ENCODE measurements at places on chromosomes 3 and 15. TPM values are rescaled to one million over a fixed set of nuclear protein-coding genes. Genes with fewer than 3 reads are reported as not detected.
A peak's percentile ranks its signal among the peaks of the same experiment; 100 is the strongest.

GRCh38 chr15:74961616-74962015, 5.0 kb upstream of the RPP25 start:
- H3K4me3 ChIP-seq, result no peak overlapping the region
- no peaks in the 10 kb centered on the region for H3K36me3 ChIP-seq
- H3K27me3 ChIP-seq, result peaks cover 15% of the 10 kb centered on the region
- H3K27ac ChIP-seq, result no peak overlapping the region

Gene IGSF11
- not detected for polyA plus RNA-seq

Gene CAMK2N2
- polyA plus RNA-seq, result not detected

GRCh38 chr3:138199851-138200250, 12.8 kb downstream of the ARMC8 start:
- H3K36me3 ChIP-seq, result peaks cover 4% of the 10 kb centered on the region
- H3K4me1 ChIP-seq, result no peaks in the 10 kb centered on the region

Gene CHRD
- not detected for polyA plus RNA-seq

Gene KCNMB2
- polyA plus RNA-seq, result not detected

Gene ZNF860
- polyA plus RNA-seq, result not detected

Gene GOLGA6A
- polyA plus RNA-seq, result not detected

DNA sequence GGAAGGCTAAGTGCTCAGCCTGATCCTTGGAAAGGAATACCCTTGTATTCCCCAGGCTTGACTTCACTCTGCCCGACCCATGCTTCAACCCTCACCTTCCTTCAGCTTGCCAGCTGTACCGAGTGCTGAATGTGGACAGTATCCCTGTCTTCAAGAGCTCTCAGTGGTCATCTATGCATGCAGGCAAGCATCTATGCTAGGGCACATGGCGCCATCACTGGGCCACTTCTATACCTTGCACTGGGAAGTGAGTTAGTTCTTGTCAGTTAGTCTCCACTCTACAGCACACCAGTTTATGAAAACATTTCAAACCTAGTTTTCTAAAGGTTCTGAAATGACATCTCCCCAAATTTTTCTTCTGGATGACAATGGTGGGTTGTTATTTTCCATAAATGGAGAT, 82.0 kb upstream of the MYRIP start:
- no peak for DNase-seq
- H3K27me3 ChIP-seq, result no peaks in the 10 kb centered on the region

- no peaks in the 10 kb centered on the region for H3K36me3 ChIP-seq
- no peaks in the 10 kb centered on the region for H3K27me3 ChIP-seq
- no peaks in the 10 kb centered on the region for H3K4me1 ChIP-seq
- no peak for DNase-seq
Measured at GRCh38 chr3:2921903-2922302, 188.3 kb downstream of the IL5RA start.

DNA sequence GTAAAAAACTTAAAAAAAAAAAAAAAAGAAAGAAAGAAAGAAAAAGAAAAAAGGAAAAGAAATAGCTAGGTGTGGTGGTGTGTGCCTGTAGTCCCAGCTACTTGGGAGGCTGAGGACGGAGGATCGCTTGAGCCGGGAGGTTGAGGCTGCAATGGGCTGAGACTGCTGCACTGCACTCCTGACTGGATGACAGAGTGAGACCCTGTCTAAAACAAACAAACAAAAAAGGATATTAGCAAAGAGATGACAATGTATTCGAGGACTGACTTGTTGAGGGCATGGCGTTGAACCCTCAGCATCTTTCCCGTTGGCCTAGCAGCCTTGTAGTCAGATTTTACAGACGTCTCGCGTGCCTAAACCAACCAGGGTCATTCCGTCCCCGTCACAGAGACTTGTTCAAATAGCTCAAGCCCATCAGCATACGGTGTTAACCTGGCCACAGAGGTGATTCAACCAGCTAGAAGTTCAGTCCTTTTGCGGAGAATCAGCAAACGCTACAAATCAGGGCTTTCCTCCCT, 528 bp upstream of the NIT2 start:
- peaks cover under 1% of the 10 kb centered on the region for H3K36me3 ChIP-seq
- DNase-seq, result no peak
- H3K4me3 ChIP-seq, result peak overlapping the region; percentile 96
- peak overlapping the region; percentile 58 for H3K27ac ChIP-seq

Gene SEC62
- 193 TPM for polyA plus RNA-seq

GRCh38 chr3:127690823-127691452, 18.2 kb downstream of the ABTB1 start:
- no peaks in the 10 kb centered on the region for H3K4me1 ChIP-seq
- H3K36me3 ChIP-seq, result no peaks in the 10 kb centered on the region
- no peak for DNase-seq
- no peak overlapping the region for H3K27ac ChIP-seq

Gene GLDN
- polyA plus RNA-seq, result not detected

DNA sequence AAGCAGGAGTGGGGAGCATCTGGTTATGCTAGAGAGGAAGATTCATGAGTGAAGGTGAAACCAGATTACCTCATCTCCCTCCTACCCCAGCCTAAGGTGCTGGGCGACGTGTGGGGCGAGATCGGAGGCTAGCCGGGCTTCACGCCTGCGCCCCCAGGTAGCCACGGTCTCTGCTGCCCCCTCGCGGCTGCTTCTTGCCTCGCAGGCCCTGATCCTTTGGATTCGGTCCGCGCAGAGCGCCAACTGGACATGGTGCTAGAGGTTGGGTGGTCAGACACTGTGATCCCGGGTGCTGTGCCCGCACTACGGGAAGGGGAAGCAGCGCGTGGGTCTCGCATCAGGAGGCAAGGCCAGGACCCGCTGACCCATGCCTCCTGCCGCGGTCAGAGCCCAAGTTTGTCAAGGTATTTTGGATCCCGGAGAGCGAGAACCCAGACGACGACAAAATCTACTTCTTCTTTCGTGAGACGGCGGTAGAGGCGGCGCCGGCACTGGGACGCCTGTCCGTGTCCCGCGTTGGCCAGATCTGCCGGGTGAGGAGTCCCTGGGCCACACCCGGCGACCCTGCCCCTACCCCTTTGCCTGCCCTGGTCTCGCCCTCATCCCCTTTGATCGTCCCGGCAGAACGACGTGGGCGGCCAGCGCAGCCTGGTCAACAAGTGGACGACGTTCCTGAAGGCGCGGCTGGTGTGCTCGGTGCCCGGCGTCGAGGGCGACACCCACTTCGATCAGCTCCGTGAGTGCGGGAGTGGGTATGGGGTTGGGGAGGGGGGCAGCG, 4.2 kb downstream of the SEMA3B start:
- H3K4me1 ChIP-seq, result peaks cover 29% of the 10 kb centered on the region
- peak; percentile 80 for DNase-seq
- H3K27ac ChIP-seq, result no peak overlapping the region
- peaks cover 7% of the 10 kb centered on the region for H3K27me3 ChIP-seq

- no peak overlapping the region for H3K27ac ChIP-seq
- H3K27me3 ChIP-seq, result peaks cover 24% of the 10 kb centered on the region
- no peaks in the 10 kb centered on the region for H3K36me3 ChIP-seq
- H3K4me3 ChIP-seq, result no peak overlapping the region
- H3K4me1 ChIP-seq, result no peaks in the 10 kb centered on the region
Measured at GRCh38 chr15:96316953-96317629, 13.4 kb upstream of the NR2F2 start.

DNA sequence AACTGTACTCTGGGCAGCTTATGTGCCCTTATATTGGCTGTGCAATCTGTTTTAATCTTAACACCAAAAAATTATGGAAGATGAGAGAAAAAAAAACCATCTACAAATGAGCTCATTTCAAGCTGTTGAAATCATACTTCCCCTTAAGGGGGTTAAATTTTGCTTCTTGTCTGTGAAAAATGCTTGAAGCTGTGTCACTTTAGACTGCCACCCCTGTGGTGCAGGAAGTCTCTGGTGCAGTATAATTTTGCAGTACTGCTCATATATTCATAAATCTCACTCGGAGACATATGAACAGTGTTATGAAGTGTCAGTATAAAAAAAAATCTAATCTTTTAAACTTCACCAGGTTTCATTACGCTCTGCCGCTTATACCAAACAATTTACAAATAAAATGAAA, 30.4 kb upstream of the FEZF2 start:
- H3K36me3 ChIP-seq, result no peaks in the 10 kb centered on the region
- H3K27me3 ChIP-seq, result no peaks in the 10 kb centered on the region
- no peak overlapping the region for H3K27ac ChIP-seq
- DNase-seq, result no peak
- no peaks in the 10 kb centered on the region for H3K4me1 ChIP-seq
- no peak overlapping the region for H3K4me3 ChIP-seq

DNA sequence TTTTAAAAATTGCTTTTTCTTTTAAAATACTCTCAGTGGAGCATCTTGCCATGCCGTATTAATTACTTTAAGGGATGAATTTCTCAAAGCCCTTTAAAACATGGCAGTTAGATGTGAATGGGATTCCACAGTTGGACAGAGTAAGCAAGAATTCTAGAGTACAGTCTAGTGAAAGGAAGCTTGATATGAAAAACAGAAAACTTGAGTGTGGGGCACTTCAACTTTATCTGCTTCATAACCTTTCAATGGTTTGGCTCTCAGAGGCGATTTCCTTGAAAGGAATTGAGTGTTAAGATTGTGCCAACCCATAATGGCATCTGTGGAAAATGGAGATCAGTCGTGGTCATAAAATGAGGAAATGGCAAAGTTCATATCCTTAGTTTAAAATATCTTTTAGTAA, 127.7 kb upstream of the SAMMSON start:
- H3K4me1 ChIP-seq, result no peaks in the 10 kb centered on the region
- no peaks in the 10 kb centered on the region for H3K36me3 ChIP-seq
- H3K27me3 ChIP-seq, result no peaks in the 10 kb centered on the region
- DNase-seq, result no peak
- no peak overlapping the region for H3K27ac ChIP-seq

Gene RHCG
- polyA plus RNA-seq, result not detected

- H3K36me3 ChIP-seq, result no peaks in the 10 kb centered on the region
- H3K27ac ChIP-seq, result no peak overlapping the region
- H3K4me3 ChIP-seq, result no peak overlapping the region
- no peak for DNase-seq
- no peaks in the 10 kb centered on the region for H3K4me1 ChIP-seq
Measured at GRCh38 chr3:142981108-142981507, 17.6 kb upstream of the PAQR9 start.

Gene PDZRN3
- not detected for polyA plus RNA-seq

GRCh38 chr3:50594253-50594785, 17.3 kb downstream of the CISH start:
- no peak overlapping the region for H3K4me3 ChIP-seq
- H3K27me3 ChIP-seq, result no peaks in the 10 kb centered on the region
- no peak overlapping the region for H3K27ac ChIP-seq
- peaks cover 52% of the 10 kb centered on the region for H3K4me1 ChIP-seq
- H3K36me3 ChIP-seq, result no peaks in the 10 kb centered on the region

Measured in CD4-positive, CD25-positive, alpha-beta regulatory T cell (primary cell).